Germinal center (tissue), 1 donor: ENCODE measurements at places on chromosomes 11 and 22.

GRCh38 chr11:74532501-74533246 lies 39.1 kb upstream of the LIPT2 start:
- no peak for DNase-seq

GRCh38 chr11:62383822-62384221 lies 35.0 kb upstream of the SCGB1A1 start:
- DNase-seq, result no peak

DNA sequence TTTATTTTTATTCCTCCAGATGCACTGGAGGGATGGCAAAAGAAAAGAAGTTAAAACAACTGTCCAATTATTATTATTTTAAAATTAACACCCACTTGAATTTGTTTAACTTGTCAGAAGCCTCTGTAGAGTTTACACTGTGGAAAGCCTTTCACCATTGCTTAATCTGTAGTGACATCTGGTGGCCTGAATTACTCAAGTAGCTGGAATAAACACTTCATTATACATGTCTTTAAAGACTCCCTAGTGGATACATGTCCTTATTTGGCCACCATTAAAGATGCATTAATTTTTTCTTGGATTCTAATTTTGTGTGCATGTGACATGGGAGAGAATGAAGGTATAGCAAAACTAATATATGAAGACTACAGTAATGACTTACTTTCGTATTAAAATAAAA lies 1496.5 kb downstream of the FAM181B start:
- DNase-seq, result no peak

DNA sequence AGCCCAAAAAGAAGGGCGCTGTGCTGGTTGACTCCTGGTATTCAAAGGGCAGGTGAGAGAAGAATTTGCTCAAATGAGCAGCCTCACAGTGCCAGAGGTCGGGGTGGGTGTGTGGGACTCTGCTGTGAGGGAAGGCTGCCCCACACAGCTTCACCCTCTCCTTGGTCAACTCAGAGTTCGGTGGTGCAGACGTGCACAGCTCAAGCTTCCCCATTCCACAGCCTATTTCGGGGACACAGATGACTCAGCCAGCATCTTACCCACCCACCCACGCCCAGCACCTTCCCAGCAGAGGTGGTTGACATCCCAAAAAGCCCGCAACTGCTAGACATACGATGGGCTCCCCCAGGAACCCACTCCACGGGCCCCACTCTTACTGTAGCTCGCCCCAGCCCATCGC lies 46.5 kb upstream of the CCND1 start:
- DNase-seq, result no peak

GRCh38 chr11:71079795-71080194 lies 172.6 kb downstream of the SHANK2 start:
- no peak for DNase-seq

- no peak for DNase-seq
These were observed 15.2 kb upstream of the OR10Q1 start for GRCh38 chr11:58243954-58244353.

DNA sequence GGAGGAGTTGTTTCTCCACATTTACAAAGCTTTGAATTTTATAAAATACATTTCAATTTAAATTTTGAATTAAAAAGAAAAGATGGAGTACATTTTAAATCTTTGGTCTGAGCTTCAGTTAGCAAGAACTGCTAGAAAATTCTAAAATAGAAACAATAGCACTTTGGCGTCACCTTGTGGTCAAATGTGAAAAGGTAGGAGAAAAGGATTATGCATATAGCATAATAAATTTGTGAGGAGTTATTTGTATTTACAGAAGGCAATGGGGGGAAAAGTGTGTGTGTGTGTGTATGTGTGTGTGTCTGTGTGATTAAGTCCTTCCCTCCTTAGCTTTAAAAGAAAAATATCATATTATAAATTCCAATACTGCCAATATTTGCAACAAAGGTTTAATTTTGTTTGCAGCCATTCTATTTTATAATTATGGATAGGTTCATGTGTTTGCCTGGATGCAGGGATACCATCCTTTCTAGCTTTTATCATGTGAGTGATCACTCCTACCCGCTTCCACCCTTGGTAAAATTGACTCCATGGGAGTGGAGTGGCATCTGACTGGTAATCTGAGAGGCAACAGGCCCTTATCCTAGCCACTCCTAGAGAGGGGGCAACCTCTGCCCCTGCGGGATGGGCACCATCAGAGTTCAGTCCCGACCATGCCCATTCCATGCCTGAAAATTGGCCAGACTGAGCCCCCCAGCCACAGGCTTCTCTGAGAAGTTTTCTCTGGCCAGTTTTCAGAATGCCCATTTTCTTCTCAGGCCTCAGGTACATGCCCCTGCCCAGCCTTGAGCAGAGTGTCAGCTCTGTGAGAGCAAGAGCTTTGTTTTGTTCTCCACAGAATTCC lies 13.6 kb upstream of the LGR4 start:
- DNase-seq, result peak; percentile 37

GRCh38 chr11:5928811-5929210 lies 13.2 kb upstream of the OR56A3 start:
- no peak for DNase-seq

DNA sequence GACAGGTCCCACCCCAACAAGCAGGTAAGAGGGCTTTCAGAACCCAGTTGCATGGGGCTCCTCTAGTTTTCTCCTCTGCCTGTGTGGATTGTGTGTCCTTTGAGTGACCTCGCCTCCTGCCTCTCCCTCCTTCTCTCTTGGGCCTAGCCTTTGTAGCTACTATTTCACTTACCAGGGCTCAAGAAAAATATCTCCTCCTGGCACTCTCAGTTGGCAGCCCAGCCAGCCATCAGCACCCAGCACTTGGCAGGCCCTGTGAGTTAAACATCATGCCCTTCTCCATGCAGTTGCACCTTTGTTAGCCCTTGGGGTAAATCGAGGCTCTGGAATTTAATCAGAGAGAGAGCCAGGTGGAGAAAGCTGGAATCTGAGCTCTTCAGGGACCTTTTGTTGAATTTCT lies 35.4 kb upstream of the SORL1-AS1 start:
- no peak for DNase-seq

- DNase-seq, result no peak
These were observed 7.1 kb upstream of the VWA5A start for GRCh38 chr11:124108156-124108555.

- DNase-seq, result no peak
These were observed 9.4 kb upstream of the MS4A5 start for GRCh38 chr11:60420015-60420414.

DNA sequence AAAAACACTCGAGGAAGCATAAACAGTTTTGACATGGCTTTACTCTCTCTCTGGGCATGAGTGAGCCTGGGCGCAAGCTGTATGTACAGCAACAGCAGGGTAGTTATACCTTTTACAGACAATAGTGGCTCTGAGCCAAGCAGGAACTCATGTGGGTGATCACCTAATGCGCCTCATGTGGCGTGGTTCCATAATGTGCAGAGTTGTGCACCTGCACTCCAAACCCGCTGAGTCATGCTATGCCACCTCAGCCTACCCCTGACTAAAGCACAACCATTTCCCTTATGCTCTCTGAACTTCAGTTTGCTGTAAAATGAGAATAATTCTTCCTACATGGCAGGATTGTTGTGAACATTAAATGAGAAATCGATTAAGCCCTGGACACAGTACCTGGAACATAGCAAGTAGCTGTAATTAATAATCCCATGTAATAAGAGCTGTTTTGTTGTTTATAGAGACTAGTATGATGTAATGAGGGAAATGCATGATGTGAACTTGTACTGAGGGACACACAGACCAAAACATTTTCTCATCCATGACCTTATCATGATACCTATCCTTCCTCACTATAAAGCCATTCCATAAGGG lies 71.6 kb downstream of the CCDC34 start:
- no peak for DNase-seq

GRCh38 chr22:47168441-47168840 lies 406.0 kb downstream of the TBC1D22A start:
- DNase-seq, result no peak

- DNase-seq, result no peak
These were observed 1008.4 kb downstream of the OPCML start for GRCh38 chr11:132523929-132524328.

GRCh38 chr11:84012171-84012826 lies 726.1 kb upstream of the CCDC90B start:
- no peak for DNase-seq

GRCh38 chr11:40188848-40189247 lies 1270.6 kb downstream of the LRRC4C start:
- DNase-seq, result no peak

DNA sequence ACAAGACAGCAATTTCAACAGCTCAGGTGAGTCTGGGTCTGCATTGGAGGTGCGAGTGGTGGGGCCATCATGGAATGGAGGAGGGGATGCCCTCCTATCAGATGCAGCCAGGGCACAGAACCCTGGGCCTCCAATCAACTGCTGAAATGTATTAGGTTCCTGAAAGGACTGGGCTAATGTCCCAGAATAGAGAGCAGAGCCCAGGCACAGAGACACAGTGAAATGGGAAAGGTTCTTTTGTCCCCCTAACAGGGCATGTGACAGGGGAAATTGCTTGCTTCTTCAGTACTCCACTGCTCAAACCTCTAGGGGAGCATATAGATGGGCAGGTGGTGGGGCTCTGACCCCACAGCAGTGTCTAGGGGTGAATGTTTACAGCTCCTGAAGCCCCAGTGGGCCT lies 87.3 kb upstream of the CLPB start:
- no peak for DNase-seq

DNA sequence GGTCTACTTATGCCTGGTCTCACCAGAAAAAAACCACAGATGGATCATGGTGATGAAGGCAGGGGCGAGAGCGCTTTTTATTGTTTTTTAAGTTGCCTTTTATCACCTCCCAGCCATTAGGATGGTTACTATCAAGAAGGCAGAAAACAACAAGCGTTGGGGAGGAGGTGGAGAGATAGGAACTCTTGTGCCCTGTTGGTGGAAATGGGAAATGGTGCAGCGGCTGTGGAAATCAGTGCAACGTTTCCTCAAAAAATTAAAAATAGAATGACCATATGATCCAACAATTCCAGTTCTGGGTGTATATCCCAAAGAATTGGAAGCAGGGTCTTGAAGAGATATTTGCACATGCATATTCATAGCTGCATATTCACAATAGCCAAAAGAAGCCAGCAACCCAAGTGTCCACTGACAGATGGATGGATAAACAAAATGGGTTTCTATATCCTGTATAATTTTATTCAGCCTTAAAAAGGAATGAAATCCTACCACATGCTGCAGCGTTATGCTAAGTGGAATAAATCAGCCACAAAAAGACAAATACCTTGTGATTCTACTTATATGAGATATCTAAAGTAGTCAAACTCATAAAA lies 20.5 kb upstream of the ACRV1 start:
- DNase-seq, result no peak

GRCh38 chr11:69905611-69906452 lies 86.6 kb upstream of the FGF3 start:
- no peak for DNase-seq

DNA sequence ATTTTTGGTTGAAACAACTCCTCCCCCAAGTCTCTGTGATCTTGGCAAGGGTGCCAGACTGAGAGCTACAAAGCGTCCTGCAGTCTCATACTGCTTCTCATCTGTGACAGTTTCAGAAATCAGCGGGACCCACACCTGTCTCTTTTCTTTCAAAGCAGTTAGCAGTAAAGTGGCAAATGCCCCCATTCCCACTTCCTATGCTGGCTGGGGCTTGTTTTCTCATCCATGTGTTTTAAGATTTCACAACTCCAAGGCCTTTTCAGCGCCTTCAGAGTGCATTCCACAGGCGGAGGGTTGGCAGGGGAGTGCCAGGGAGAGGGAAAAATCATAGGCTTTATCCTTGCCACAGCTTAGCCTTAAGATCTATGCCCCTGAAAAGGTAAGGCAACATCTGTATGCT lies 493.5 kb downstream of the OPCML start:
- DNase-seq, result no peak

GRCh38 chr11:128477278-128477677 lies 110.1 kb downstream of the ETS1 start:
- no peak for DNase-seq

- DNase-seq, result no peak
These were observed 701 bp downstream of the DIXDC1 start for GRCh38 chr11:111937844-111938243.

DNA sequence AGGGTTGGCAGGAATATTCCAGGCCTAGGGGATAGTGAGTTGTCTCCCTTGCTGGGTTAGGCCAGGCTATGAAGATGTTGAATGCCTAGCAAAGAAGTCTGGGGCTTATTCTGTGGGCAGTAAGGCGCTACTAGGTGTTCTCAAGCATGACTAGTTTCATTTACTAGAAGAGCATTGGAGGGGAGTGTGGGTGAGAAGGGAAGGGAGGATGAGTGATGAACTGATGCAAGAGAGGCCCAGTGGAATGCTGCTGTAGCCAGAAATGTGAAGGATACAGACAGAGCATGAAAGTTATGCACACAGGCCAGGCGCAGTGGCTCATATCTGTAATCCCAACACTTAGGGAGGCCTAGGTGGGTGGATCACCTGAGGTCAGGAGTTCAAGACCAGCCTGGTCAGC lies 33.5 kb downstream of the POU2F3 start:
- no peak for DNase-seq

- DNase-seq, result no peak
These were observed 358.7 kb upstream of the PDGFD start for GRCh38 chr11:104522650-104523049.

DNA sequence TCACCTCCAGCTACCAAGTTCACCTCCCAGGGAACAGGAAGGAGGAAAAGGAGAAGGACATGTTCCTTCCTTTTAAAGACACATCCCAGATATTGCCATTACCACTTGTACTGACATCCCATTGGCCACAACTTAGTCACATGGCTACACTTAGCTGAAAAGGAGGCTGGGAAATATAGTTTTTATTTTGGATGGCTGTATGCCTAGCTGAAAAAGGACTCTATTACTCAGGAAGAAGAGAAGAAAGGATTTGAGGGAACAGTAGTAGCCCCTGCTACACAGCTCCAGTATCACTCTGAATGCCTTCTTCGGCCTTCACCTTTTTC lies 2.1 kb upstream of the APOA5 start:
- DNase-seq, result no peak

GRCh38 chr22:38316364-38317121 lies 690 bp downstream of the CSNK1E start:
- peak; percentile 70 for DNase-seq

- no peak for DNase-seq
These were observed 20.1 kb downstream of the RBFOX2 start for GRCh38 chr22:36008565-36008964.

- no peak for DNase-seq
These were observed 241.6 kb downstream of the SWAP70 start for GRCh38 chr11:9905501-9905951.

- DNase-seq, result no peak
These were observed 231.8 kb upstream of the CTSC start for GRCh38 chr11:88569342-88569741.

- DNase-seq, result no peak
These were observed 3.9 kb upstream of the MYBPC3 start for GRCh38 chr11:47356129-47356997.

DNA sequence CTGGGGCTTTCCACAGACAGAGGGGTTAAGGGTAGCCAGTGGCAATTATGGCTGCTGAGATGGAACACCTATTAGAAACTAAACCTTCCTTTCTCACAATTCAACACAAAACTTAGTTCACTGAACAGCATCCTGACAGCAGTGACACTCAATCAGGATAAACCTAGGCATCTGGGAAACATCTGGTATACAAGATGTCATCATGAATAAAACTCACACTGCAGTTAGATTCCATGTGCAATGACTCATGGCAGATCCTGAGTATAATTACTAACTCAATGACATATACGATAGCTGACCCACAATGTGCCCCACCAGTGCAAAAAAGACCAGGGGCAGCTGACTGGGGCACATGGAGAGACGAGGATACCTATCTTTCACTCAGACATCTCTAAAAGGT lies 17.7 kb downstream of the RBFOX2 start:
- DNase-seq, result no peak

- DNase-seq, result peak; percentile 72
These were observed 705 bp downstream of the UNC93B1 start for GRCh38 chr11:68002938-68003845.

- DNase-seq, result no peak
These were observed 14.5 kb downstream of the LRRC32 start for GRCh38 chr11:76656050-76656531.
